ENCODE measurements at places on chromosomes 2 and 18.

- DNase-seq = no peak
Observed at GRCh38 chr2:171972329-171972982, 27.3 kb upstream of the METAP1D start.

DNA sequence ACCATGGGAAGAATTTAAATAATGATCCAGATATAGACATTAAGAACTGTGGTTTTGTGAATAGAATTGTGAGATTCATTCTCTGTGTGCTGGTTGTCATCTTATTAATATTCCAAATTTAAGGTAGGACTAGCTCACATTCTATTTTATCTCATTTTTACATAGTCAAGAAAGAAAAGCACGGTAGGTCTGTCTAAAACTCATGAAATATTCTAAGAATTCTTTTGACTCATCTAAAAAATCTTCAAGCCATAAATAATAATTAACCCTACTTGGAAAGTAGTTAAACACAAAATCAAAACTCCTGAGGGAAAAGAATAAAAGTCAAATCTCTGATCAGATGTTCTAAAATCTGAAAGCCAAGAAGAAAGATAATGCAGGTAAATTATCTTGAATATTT, 388.8 kb upstream of the CHAC2 start:
- DNase-seq = no peak

GRCh38 chr2:77834360-77835002, 312.3 kb upstream of the LRRTM4 start:
- DNase-seq = no peak

- DNase-seq = no peak
Observed at GRCh38 chr2:27369471-27370025, 590 bp downstream of the EIF2B4 start.

- DNase-seq = no peak
Observed at GRCh38 chr2:113391073-113391472, 46.4 kb upstream of the ZNG1B start.

- DNase-seq = no peak
Observed at GRCh38 chr2:17573085-17573803, 32.7 kb downstream of the VSNL1 start.

DNA sequence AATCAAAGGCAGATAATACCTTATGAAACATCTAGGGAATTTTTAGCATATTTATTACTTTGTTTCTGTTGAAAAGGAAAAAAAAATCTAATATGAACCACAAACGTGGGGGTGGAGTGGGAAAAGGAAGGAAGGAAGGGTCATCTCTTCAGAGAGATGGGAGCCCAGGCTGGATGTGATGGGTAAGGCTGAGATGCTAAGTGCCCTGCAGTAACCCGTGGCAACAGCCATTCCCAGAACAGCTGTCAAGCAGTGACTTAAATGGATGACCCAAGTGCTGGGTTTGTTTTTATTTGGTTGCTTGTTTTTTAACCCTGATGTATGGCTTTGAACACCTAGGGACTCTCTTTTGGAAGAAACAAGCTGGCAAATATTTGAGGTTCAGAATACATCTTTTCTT, 50.7 kb upstream of the KLF7 start:
- no peak for DNase-seq

DNA sequence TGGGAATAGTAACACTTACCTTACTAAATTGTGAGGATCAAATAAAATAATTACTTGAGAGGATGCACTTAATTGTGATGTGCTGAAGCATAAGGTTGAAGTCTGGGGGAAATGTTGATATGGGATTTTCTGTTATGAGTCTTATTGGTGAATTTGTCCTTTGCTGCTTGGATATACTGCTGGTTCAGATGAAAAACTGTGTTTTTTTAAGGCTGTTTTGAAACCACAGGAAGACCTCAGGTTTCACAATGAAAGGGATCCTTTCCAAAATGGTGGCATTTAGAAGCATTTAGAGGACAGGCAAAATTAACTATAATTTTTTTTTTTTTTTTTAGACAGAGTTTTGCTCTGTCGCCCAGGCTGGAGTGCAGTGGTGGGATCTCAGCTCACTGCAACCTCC, 34.9 kb downstream of the SPATS2L start:
- DNase-seq = no peak

DNA sequence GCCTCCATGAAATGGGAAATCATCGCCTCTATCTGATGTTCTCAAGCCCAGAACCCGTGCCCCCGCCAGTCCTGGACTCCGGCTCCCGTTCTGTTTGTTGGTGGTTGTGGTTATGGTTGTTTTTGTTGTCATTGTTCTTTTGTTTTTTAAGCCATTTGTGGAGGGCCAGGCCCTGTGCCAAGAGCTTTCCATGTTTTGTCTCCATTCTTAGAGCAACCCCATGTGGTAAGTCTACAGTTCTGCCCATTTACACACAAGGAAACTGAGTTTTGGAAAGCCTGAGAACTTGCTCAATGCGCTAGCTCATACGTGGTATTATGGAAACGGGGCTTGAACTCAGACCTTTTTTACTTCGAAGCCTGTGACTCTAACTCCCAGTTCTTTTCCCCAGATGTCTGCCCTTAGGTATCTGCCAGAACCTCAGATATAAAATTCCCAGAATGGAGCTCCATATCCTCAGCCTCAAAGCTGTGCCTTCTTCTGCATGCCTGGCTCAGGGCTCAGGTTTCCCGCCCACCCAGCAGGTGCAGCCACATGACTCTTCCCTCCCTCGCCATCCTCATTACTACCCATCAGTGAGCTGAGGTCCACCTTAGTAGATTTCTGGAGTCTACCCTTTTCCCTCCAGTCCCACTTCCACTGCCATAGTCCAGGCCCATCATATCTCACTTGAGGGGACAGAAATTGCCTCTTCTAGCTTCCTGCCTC, 194.1 kb downstream of the KLHL29 start:
- no peak for DNase-seq

DNA sequence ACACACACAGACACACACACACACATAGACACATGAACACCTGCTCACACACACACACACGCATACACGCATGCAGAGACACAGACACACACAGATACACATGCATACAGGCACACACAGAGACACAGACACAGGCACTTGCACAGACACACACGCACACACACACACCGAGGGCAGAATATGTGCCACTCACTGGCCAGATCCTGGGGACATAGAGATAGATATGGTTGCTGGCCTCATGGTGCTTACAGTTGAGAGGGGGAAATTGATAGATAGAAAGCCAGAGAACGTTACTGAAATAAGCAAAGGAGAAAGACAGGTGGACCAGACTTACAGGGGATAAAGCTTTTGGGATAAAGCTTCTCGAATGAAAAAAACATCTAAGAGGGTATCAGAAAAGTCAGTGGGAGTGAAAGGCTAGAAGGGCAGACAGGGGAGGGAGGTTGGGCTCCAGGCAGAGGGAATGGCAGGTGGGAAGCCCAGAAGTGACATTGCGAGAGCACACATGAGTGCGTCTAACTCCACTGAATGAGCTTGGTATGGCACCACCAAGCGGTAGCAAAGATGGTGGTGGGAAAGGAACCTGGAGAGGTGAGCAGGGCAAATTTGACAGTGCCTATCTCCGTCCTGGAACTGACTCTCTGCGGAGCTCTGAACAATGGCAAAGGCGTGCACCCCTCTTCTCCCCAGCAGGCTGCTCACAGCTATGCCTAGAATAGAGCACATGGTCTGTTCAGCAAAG, 390.1 kb upstream of the TRIB2 start:
- no peak for DNase-seq

Data from GM04503 (cell line).